Posterior cingulate gyrus (tissue), 11 donors: ENCODE measurements at places on chromosomes 7 and 10.

GRCh38 chr10:119120413-119120867 is 16.5 kb downstream of the DENND10 start:
- no peak for DNase-seq

- no peak for DNase-seq
Measured at GRCh38 chr10:123573236-123574108, 92.7 kb upstream of the GPR26 start.

- DNase-seq: no peak
Measured at GRCh38 chr7:44077681-44078091, 4.6 kb downstream of the POLM start.

DNA sequence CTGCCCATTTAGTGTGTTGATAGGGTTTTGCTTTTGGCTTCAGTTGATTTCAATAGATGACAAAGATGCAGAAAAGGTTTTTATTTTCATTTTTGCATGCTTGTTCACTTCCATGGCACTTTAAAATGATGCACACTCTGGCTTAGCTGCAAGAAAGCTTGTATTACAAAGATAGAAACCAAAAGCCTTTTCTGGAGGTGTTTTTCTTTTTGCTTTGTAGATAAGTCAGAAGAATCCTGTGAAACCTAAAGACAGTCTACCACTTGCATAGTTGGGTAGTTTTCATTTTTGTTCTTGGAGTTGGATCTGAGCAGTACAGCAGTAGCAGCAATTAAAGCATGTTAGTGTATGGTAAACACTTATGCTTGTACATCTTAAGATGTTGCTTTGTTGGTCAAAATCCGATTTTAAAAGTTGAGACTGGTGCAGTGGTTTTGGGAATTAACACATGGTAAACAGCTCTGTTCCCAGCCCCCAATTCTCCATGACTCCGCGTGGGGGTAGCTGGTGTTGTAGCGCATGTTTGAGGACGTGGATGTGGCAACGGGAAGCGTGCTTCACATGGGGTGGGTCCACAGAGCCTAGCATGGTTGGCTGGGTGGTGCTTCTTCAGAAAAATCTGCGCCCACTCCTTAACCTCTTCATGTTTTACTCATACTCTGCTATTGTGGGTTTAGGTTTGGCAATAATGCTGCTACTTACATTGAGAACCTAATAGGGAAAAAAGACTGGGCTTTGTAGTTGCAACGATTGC is 19.8 kb downstream of the CCNY start:
- no peak for DNase-seq

DNA sequence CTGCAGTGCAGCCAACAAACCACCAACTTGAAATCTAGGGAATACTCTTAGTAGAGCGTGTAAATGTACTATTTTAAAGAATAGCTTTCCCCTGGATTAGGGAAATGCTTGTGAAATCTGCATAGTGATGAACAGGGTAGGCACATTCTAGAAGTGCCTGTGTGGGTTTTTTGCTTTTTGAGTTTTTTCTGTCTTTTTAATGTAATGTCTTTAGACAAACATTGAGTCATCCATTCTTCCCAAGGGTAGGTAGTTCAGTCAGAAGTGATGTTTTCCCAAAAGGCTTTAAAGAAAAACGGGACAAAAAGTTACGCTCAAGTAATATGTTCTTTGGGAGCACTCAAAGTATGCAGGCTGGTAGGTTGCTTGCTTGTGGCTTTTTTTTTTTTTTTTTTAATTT is 130.0 kb downstream of the AUTS2 start:
- DNase-seq: no peak

DNA sequence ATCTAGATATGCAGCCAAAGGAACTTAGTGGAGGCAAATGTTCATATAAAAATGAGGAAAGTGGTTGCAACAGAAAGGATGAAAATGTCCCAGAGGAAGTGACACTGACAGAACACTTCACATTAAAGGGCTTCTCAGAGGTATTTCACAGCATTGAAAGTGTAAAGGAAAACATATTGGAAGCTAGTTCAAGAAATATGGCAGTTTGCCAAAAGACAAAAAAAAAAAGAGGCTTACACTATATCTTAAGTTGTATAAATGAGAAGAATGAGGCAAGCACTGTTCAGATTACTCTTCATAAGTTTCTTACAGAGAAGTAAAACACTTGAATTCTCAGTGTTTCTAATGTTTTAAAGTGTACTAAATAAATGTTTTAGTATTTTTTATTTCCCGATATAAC is 20.1 kb downstream of the RUNDC3B start:
- no peak for DNase-seq

- no peak for DNase-seq
Measured at GRCh38 chr10:24237801-24238395, 29.0 kb downstream of the KIAA1217 start.
